ENCODE measurements at places on chromosomes 5 and 9.

DNA sequence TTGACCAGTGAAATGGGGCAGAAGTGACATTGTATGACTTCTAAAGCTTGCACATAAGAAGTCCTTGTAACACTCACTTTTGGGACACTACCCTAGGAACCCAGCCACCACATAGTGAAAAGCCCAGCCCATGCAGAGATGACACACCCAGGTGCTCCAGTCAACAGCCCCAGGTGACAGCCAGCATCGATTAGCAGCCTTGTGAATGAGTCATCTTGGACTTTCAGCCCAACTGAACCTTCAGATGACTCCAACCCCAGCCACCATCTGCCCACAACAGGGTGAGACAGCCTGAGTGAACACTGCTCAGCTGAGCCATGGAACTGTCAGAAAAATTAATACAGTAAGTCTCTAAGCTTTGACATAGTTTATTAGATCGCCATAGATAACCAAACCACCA, 458.6 kb downstream of the ZSWIM6 start:
- DNase-seq: no peak

DNA sequence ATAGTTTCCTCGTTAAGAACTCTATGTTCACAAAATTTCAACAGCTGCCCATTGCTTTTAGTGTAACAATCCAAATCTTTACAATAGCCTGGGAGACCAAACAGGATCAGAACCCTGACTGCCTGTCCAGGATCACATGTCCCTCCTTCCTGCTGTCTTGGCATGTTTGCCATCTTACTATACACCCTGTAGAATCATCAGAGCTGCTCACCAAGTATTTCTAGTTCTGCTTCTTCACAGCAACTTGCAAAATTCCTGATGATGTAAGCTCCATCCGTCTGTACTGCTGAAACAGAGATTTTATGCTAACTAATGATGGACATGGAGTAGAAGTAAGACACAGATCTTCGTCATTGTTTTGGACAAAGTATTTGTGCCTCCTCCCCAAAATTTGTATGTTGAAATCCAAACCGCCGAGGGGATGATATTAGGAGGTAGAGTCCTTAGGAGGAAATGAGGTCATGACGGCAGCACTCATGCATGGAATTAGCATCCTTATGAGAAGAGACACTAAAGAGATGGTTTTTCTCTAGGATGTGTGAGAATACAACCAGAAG, 464.9 kb upstream of the BRINP1 start:
- DNase-seq: no peak

DNA sequence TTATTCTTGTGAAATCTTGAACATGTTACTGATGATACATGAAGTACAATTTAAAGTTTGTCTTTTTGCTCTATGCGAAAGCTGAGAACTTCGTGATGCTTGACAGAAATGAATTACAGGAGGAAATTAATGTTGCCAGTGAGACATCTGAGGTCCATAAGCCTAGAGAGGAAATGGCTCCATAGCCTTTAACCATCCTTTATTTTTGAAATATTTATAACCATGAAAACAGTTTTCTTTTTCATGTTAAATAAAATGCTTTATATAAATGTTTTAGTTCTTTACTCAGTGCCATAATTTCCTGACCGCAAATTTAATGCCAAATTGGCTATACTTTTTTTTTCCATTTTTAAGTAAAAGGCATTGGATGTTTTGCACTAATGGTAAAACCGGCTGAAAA, 29.1 kb downstream of the F2RL2 start:
- no peak for DNase-seq

DNA sequence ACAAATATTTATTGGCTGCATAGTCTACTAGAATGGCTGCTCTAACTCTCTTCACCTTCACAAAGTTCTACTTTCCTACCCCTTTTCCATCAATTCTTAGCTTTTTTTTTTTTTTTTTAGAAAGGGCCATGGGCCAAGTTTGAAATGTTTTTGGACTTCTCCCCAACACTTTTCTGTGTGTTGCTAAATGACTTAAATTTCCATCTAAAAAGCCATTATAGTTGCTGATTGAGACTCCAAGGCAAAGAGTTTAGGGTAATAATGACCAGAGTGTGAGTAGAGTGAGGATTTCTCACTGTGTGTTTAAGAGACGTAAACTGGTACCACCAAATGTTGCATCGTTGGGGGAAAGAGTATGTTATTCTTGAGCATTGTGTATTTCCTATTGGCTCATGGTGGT, 24.4 kb downstream of the TNC start:
- DNase-seq: no peak

GRCh38 chr5:152151940-152152339, 227.3 kb upstream of the GLRA1 start:
- DNase-seq: no peak

All from T-helper 1 cell (primary cell).